GM23248 (cell line): ENCODE measurements at places on chromosomes 1 and 21.
A peak's percentile ranks its signal among the peaks of the same experiment; 100 is the strongest.

GRCh38 chr1:206935491-206936067 lies 10.7 kb downstream of the PIGR start:
- DNase-seq, result peak; percentile 44

DNA sequence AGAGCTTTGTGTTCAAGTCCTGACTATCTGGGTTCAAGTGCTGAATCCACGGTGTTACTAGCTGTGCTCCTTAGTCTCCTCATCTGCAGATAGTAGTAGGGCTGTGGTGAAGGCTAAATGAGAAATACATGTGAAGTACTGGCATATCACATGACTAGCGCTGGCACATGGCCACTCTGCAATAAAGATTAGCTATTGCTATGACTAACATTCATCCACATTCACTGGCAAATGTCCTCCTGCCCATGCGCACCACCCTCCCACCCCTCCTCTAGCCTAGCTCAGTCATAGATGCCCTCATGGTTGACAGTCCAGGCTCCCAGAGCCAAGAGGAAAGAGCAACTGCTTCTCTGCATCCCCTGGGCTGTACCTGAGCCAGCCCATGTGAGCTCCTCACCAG lies 8.5 kb upstream of the COL8A2 start:
- DNase-seq, result peak; percentile 99

GRCh38 chr1:116686723-116687352 lies 19.3 kb upstream of the IGSF3 start:
- DNase-seq, result peak; percentile 44

GRCh38 chr1:35929730-35930592 lies 944 bp upstream of the AGO3 start:
- peak; percentile 81 for DNase-seq

DNA sequence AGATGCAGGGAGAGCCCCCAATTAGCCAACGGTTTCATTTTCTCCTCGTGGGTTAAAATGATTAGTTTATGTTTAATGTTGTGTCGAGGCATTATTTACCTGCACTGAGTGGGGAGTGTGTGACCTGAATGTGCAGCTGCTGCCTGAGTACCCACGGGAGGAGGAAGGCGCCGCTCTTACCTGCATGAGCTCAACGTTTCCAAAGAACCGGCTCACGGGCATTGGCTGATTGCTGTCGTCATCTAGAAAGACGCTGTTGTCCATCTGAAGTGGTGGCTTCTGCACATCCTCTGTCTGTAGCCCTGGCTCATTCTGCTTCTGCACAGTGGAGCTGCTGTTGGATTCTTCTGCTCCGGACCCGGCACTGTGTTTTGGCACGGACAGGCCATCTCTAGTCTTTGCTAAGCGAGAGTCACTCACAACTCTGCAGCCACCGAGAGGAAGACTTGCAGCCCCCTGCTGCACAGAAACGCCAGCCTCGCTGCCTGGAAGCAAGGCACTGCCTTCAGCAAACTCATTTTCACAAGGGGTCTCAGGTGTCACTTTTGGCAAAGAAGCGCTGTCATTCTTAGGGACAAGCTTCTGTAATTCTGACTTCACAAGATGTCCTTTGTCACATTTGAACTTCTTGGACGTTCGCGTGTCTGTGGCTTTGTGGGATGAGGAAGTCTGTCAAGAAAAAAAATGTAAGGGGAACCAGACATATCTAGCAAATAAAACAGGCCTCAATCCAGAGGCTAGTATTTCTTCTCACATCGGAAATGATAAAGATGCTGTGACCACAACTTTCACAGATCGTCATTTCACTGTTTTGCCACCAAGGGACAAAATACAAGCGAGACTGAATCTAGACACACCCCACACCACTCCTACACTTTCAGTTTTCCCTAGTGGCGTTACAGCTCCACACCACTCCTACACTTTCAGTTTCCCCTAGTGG lies 9.4 kb downstream of the C1orf174 start:
- no peak for DNase-seq

DNA sequence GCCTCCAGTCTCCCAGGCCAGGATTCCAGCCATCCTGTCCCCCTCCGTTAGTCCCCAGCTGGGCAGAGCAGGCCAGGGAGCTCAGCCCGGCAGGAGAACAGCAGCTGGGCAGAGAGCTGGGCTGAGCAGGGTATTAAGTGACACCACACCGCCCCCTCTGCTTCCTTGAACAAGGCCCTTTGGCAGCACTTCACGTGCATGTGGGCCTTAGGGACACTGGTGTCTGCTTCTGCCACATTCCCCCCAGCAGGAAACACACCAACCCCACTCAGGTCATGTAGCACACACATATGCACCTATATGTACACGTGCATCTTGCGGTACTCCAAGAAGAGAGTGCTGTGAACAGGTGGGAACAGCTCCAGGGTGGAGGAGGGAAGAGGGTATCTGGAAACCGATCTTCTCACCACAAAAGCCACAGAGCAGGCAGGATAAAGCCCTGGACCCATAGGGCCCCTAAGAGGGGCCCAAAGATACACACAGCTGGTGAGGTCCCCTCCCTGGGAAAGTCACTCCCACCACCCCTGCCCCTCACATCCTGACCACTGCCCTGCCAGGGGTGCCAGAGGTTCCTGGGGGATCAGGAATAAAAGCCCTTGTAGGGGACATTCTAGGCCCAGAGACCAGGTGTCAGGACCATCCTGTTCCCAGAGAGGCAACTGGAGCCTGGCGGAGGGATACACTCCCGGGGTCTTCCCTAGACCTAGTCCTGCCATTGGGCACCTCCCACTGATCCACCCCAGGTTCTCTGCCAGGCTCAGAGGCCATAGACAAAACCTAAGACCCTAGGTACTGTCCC lies 4.5 kb downstream of the EPHA2 start:
- peak; percentile 46 for DNase-seq

GRCh38 chr1:1043411-1043810 lies 23.5 kb downstream of the AGRN start:
- no peak for DNase-seq

- DNase-seq, result no peak
Measured at GRCh38 chr1:163824490-163824889, 502.7 kb downstream of the NUF2 start.

DNA sequence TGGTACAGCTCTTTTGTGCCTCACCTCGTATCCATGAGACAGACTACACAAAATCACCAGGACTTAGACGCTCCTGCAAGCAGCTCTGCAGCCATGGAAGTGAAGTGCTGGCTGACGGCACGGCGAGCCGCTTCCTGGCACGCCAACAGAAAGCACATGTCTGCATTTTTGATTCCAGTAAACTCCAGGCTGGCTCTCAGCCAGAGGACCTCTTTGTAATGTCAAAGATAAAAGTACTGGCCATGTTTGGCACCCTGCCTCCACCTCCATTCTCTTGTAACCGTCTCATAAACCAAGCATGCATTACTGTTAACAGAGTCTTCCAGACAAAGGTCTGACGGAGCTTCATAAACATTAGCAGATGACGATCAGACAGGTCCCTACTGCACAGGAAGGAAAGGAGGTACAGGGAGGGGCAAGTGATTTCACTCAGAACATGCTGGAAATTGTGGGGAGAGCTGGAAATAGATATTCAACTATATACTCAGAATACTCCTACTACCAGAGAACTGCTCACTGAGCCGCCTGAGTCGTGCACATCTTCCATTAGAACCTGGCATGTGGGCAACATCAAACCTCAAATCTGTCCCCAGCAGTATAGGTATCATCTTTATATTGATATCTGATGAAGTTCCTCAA lies 632.0 kb downstream of the SMYD3 start:
- DNase-seq, result peak; percentile 97

GRCh38 chr1:233389893-233390292 lies 62.4 kb downstream of the MAP3K21 start:
- no peak for DNase-seq

DNA sequence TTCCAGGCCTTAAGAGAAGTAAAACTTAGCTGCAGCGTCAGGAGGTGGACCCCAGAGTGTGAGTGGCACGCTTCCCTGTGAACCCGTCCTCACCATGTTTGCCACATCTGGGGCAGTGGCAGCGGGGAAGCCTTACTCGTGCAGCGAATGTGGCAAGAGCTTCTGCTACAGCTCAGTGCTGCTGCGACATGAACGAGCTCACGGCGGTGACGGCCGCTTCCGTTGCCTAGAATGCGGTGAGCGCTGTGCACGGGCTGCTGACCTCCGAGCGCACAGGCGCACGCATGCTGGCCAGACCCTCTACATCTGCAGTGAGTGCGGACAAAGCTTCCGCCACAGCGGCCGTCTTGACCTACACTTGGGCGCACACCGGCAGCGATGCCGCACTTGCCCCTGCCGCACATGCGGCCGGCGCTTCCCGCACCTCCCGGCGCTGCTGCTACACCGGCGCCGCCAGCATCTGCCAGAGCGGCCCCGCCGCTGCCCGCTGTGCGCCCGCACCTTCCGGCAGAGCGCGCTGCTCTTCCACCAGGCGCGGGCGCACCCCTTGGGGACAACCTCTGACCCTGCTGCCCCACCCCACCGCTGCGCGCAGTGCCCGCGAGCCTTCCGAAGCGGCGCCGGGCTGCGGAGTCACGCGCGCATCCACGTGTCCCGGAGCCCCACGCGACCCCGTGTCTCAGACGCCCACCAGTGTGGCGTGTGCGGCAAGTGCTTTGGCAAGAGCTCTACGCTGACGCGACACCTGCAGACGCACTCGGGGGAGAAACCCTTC lies 9.3 kb downstream of the ZNF672 start:
- DNase-seq, result no peak

- no peak for DNase-seq
Measured at GRCh38 chr1:88751714-88752113, 67.6 kb downstream of the PKN2 start.

DNA sequence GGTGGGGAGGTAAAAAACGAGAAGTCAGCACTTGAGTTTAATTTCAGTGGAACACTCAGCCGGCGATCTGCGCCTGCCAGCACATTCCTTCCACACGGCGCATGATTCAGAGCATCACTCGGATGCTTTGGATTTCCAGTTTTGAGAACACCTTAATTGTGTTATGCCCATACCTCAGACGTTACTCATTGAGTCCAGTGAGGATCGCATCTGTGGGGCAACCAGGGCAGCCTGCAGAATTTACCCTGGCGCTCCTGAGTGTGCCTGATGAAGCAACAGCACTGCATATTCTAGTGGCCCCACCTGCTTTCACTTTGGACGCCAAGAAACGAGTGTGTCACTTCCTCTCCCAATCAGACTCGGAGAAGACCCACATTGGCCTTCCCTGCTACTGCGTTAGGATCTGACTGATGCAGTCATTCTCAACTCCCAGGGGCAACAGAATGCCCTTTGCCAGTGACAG lies 19.9 kb downstream of the FAM89A start:
- DNase-seq, result no peak

- DNase-seq, result peak; percentile 57
Measured at GRCh38 chr1:89633800-89634625, 1.1 kb downstream of the LRRC8C start.

GRCh38 chr1:206502812-206503211 lies 4.5 kb upstream of the RASSF5 start:
- peak; percentile 40 for DNase-seq

DNA sequence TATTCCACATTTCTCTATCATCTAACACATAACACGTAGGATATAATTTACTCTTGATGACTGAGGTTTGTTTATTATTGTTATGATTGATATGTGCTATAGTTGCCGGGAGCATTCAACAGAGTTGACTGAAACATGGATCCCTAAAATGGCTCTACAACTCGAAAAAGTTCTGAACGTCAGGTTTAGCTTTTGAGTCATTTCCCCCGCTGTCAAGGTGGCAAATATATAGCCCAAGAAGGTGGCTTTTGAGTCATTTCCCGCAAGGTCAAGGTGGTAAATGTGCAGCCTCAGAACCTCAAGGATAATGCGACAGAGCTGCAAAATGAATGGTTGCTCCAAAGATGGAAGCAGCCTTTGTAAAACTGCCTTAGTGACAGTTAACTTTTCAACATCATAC lies 104.0 kb downstream of the NIBAN1 start:
- no peak for DNase-seq

DNA sequence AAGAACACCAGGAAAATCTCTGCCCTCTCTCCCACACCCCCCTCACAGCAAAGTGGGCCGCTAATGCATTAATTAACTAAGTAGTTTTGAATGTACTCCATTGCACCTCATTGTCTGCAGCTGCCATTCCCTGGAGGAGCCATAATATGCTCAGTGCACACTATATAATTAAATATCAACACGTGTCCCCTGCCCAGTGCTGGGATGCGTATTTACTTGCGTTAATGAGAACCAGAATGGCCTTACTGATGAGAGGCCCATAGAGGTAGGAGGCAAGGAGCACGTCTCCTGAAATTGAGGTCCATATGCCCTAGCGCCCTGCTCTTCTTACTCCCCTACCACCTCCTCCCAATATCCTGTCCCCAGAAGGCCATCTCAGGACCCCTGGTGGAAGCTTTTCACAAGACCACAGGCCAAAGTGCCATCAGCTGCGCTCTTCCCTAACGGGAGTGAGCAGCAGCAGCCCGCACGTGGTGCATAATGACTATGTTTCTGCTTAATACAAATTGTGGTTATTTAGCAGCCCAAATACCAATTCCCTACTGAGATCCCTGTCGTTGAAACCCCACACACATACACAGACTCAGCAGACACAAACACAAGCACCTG lies 76.8 kb downstream of the PLXNA2 start:
- no peak for DNase-seq

DNA sequence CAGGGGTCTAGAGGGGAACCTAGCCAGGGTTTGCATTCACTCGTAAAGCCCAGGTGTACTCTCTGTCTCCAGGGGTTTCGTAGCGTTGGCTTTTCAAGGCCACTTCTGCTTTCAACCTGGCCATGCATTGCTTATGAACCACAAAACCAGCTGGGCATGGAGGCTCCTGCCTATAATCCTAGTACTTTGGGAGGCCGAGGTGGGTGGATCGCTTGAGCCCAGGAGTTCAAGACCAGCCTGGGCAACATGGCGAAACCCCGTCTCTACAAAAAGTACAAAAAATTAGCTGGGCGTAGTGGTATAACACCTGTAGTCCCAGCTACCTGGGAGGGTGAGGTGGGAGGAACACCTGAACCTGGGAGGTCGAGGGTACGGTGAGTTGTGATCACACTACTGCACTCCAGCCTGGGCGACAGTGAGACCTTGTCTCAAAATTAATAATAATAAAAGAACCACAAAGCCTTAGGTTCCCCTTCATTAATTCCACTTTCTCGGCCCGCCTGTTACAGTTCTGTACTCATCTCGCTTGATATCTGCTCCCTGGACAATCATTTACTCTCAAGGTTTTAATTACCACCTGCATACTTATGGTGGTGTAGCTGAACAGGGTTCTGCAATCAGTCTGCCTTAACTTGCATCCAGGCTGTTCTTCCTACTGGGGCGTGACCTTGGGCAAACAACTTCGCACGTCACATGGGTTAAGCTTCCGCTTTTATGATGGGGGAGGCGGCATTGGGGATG lies 6.1 kb downstream of the SLC16A4 start:
- DNase-seq, result no peak

GRCh38 chr1:37017720-37018119 lies 16.6 kb downstream of the GRIK3 start:
- no peak for DNase-seq

- DNase-seq, result peak; percentile 65
Measured at GRCh38 chr1:220901881-220902280, 22.6 kb downstream of the HLX start.

DNA sequence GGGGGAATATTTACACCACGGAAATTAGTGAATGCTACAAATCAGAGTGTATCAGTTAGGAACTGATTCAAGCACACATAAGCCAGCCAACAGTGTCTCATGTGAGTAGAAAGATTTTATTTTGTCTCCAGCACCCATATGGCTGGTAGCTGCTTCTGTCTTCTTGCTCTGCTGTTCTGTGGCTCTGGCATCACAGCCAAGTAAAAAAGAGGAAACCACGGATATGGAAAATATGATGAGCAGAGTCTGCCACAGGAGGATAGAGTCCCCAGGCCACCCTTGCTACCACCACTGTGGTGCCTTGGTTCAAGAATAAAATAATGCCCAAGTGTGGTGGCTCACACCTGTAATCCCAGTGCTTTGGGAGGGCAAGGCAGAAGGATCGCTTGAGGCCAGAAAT lies 53.6 kb upstream of the SPOCD1 start:
- no peak for DNase-seq
